ENCODE measurements at places on chromosomes 1 and 21.

- DNase-seq, result no peak
Observed at GRCh38 chr1:12177999-12178441, 11.2 kb downstream of the TNFRSF1B start.

DNA sequence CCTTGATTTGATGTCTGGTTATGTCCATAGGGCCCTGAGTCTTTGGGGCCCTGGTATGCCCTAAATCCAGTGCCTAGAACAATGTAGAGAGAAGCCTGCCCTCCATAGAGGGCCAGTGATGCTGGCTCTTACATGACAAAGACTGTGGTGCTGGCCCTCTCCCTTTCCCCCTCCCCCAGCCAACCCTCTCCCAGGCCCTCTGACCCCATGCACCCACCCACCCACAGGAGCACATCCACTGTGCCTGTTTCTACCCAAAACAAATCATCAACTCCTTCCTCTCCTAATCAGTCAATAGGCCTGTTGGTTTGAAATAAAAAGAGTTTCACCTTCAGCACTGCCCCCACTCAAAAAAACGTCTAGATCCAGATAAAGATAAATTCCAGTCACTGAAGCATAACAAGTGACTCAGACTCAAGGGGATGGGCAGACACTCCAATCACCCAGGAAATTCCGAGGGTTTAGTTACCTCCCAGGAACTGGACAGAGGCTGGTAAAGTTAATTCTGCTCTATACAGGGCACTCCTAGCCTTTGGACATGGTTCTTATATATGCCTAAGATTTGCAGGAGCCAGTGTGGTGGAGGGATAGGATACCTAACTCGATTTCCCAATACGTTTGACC lies 144.8 kb upstream of the VANGL1 start:
- no peak for DNase-seq

DNA sequence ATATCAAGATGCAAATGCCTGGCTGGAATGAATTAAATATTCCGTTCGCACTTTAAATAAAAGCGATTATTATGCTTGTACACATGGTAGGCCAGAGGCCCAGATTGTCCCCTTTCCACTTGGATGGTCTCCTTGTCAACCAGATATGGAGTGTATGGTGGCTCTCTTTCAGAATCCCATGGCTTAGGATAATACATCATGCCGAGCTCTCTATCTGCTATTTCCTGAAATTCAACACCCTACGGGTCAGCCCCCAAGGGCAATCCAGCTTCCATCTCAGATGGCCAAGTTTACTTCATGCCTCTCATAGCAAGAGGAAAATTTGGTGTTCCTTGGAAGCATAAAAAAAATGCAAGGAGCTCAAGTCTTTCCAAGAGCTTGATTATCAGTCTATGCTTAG lies 25.4 kb upstream of the FMO1 start:
- peak; percentile 31 for DNase-seq

- no peak for DNase-seq
Observed at GRCh38 chr1:63807046-63807445, 33.2 kb downstream of the ROR1 start.

GRCh38 chr1:4690951-4691675 lies 36.7 kb downstream of the AJAP1 start:
- no peak for DNase-seq

GRCh38 chr1:184340984-184341383 lies 45.8 kb upstream of the C1orf21 start:
- no peak for DNase-seq

DNA sequence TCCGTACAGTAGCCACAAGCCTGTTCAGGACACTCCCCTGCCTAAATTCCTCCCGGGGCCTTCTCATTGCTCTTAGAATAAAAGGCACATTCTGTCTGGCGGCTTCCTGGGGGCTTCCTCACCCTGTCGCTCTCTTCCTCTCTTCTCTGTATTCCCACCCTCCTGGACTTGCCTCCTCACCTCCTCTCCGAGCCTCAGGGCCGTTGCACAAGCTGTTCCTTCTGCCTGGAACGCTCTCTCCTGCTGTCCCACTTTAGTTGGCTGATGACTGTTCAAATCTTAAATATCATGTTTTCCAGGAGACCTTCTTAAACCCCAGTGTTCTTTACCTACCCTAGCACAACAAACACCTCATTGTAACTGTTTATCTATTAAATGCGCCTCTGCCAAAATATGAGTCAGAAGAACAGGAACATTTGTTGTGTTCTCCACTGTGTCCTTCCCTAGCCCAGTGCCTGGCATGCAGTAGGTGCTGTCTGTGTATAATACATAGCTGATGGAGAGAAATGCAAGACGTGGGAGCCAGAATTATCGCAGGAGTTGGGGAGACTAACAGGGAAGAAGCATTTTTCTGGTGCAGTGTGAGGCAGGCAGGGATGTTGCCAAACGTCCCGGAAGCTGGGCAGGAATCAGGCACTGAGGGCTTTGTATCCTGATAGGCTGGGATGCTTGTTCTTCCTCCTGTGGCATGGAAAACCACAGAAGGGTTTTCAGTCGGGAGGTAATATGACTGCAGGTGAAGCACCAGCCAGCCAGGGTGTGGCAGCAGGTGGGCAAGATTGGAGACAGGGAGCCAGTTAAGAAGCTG lies 24.1 kb upstream of the THRAP3 start:
- DNase-seq, result no peak

DNA sequence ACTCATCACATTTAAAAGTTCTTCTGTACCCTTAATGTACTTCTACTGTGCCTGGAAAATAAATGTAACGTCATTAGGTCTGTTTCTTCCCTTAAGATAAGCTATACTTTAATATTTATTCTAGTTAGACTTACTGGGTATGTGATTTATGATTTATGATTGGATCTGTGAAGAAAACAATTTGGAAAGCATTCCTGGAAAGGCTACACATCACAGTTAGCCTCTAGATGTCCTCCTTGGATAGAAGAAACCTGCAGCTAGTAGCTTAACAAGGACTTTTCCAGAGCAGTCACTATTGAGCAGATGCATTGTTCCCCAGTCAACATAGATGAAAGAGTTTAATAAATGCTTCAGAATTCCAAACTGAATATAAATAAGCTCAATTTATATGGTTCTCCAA lies 22.2 kb upstream of the ABL2 start:
- no peak for DNase-seq

DNA sequence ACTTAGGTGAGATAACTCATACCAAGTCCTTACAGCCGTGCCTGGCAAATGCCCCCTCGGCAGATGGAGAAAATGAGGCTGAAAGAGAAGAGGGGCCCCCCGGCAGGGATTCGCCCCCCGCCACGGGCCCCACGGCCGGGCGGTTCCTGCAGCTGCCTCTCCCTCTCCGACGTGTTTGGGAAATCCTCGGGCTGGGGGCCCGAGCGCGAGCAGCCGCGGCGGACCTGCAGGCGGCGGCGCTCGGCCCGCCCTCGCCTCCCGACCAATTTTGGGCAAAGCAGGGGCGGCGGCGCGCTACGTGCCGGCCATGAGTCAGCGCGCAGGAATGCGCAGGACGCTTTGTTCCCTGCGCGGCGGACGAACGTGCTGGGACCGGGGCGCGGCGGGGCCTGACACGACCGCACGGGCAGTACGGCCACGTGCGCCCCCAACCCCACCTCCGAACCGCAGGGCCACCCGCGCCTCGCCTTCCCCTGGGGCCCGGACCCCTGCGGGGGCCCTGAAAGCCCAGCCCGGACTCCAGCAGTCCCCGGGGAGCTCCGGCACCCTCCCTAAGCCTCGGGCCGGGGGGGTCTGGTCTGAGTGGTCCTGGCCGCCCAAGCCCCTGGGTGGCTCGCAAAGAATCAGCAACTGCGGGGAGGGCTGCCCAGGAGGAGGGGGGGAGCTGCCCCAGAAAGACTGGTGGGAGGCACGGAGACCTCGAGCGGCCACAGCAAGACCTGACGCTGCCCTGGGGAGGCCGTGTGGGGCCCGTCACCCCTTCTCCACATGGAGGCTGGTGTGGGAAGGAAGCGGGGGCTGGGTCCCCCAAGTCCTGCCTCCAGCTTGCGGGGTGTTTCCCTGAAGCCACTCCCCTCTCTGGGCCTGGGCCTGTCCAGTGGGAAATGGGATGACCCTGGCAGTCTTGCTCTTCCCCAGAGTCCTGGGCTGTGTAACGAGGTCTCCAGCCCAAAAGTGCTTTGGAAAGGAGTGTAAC lies 11.9 kb upstream of the EDN2 start:
- peak; percentile 84 for DNase-seq

- DNase-seq, result no peak
Observed at GRCh38 chr1:84330125-84330984, 28.8 kb downstream of the SAMD13 start.
